Activated naive CD8-positive, alpha-beta T cell treated with anti-CD3 and anti-CD28 coated beads for 36 hours (primary cell): ENCODE measurements at places on chromosomes 5 and 9. TPM values are rescaled to one million over a fixed set of nuclear protein-coding genes. Genes with fewer than 3 reads are reported as not detected.

DNA sequence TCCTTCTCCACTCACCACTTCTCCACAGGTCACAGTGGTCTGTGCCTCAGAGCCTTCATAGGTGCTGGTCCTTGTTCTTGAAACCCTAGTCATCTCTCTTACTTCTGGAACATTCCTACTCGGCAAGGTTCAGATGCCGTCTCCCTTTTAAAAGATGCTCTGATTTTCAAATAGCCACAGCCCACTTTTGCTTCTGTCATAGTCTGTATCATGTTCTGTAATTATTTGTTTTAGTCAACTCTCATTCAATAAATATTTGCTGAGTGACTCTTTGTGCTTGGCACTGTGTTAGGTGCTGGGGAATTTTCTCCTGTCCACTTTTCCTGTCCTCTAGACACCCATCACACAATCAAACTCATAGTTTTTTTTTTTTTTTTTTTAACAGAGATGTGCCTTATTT, 181.3 kb upstream of the IL12B start:
- peaks cover 7% of the 10 kb centered on the region for H3K4me1 ChIP-seq
- H3K36me3 ChIP-seq = no peaks in the 10 kb centered on the region
- DNase-seq = no peak
- peaks cover 19% of the 10 kb centered on the region for H3K27me3 ChIP-seq
- H3K4me3 ChIP-seq = no peak overlapping the region

GRCh38 chr5:154078272-154078671, 39.5 kb downstream of the MFAP3 start:
- no peak for DNase-seq
- H3K27me3 ChIP-seq = no peaks in the 10 kb centered on the region
- no peak overlapping the region for H3K27ac ChIP-seq
- no peak overlapping the region for H3K4me3 ChIP-seq

PCDHGC3 gene
- 0.33 TPM for total RNA-seq

GRCh38 chr5:142006363-142007236, 6.2 kb downstream of the GNPDA1 start:
- H3K27ac ChIP-seq = peak overlapping the region; percentile 96
- H3K4me3 ChIP-seq = peak overlapping the region; percentile 73
- peaks cover 76% of the 10 kb centered on the region for H3K4me1 ChIP-seq
- DNase-seq = peak; percentile 52
- H3K27me3 ChIP-seq = no peaks in the 10 kb centered on the region
- peaks cover 78% of the 10 kb centered on the region for H3K36me3 ChIP-seq

GRCh38 chr5:110663525-110663924, 62.9 kb downstream of the TMEM232 start:
- no peak overlapping the region for H3K4me3 ChIP-seq
- H3K4me1 ChIP-seq = no peaks in the 10 kb centered on the region
- H3K27ac ChIP-seq = no peak overlapping the region
- no peaks in the 10 kb centered on the region for H3K36me3 ChIP-seq
- peaks cover 4% of the 10 kb centered on the region for H3K27me3 ChIP-seq
- no peak for DNase-seq

GRCh38 chr9:120655005-120655622, 59.2 kb downstream of the MEGF9 start:
- H3K4me1 ChIP-seq = peaks cover 12% of the 10 kb centered on the region
- H3K27ac ChIP-seq = no peak overlapping the region
- no peak overlapping the region for H3K4me3 ChIP-seq

SARDH gene
- total RNA-seq = 2.3 TPM

DNA sequence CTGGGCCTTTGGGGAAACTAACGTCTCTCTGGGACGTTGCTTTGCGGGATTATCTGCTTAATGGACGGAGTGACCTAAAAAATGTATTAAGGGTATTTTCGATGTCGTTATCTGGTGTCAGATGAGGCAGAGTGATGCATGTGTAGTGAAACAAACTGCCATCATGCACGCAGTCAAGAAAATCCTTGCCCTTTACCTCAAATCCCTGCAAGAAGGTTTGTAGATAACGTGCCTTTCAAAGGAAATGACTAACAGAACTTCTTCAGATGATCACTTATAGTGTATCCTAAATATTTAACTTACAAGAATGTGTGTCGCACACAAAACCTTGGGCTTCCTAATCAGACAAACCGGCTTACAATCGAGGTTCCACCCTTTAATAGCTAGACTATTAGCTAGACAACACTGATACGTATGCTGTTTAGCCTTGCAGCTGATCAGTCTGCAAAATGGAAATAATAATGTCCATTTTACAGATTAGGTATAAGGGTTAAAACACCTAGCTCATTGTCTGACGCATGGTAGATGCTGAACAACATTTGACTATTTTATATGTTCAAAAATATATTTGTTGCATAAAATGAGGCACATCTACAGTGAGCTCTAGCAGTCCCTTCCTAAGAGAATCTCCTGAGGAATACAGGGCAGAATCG, 541 bp upstream of the TBCA start:
- H3K4me3 ChIP-seq = peak overlapping the region; percentile 85
- peaks cover 48% of the 10 kb centered on the region for H3K4me1 ChIP-seq
- peak overlapping the region; percentile 95 for H3K27ac ChIP-seq
- H3K27me3 ChIP-seq = peaks cover 3% of the 10 kb centered on the region
- DNase-seq = no peak
- H3K36me3 ChIP-seq = peaks cover 22% of the 10 kb centered on the region

DNA sequence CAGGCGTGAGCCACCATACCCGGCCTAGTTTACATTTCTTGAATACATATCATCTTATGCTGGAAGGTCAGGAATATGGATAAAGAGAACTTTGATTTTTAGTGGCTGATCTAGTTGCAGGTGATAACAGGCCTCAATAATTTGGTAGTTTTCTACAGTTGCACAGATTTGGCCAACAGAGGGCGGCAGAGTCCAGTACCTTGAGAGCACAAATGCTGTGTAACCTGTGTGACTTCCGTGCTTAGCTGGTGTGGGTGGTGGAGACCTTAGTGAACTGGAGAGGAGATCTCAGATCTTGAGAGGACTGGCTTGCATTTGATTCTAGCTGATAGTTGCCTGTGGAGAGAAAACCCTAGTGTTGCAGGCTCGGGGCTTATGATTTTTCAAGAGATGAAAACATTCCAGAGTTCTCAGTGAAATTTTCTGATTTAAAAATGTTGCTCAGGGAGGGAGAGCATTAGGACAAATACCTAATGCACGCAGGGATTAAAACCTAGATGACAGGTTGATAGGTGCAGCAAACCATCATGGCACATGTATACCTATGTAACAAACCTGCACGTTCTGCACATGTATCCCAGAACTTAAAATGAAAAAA, 17.4 kb upstream of the GPR151 start:
- H3K4me1 ChIP-seq = peaks cover 8% of the 10 kb centered on the region
- H3K27me3 ChIP-seq = no peaks in the 10 kb centered on the region
- H3K27ac ChIP-seq = no peak overlapping the region
- H3K36me3 ChIP-seq = no peaks in the 10 kb centered on the region

DNA sequence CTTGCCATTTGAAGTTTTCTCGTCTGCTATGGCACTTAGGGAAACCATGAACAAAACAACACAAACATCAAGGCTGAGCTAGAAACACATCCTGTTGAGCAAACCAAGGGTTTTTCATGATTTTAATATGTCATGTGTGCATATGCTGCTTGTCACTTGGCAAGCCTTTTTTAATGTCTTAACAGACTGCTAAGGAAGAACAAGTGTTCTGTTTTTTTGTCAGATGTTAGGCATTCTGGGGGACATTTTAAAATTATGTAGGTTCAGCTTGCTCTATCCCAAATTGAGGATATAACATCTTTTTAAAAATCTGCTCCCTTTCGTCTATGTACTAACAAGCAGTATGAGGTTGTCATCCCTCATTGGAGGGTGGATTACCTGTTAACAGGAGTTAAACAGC, 150.3 kb downstream of the HTR1A start:
- H3K27ac ChIP-seq = no peak overlapping the region
- no peak for DNase-seq

DNA sequence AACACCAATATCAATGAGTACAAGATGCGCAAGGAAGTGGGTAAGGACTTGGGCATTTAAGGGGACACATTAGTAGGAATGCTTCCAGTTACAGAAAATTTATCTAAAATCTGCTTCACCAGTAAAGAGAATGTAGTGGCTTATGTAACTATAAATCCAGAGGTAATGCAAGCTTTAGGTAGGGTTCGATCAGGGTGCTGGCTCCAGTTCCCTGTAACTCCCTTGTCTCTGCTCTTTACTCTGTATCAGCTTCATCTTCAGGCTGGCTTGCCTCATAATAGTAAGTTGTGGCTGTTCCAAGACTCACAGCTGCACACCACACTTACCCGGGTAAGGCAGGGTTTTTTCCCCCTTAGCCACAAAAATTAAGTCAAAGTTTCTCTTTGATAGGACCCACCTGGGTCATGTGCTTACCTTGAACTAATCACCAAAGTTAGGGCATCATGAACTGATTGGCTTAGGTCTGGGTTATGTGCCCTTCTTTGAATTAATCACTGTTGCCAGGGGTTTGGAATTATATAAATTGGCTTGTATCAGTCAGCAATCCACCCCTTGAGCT, 35.5 kb downstream of the ARHGEF37 start:
- H3K36me3 ChIP-seq = no peaks in the 10 kb centered on the region
- H3K27ac ChIP-seq = no peak overlapping the region
- H3K27me3 ChIP-seq = no peaks in the 10 kb centered on the region
- DNase-seq = peak; percentile 15
- peaks cover 10% of the 10 kb centered on the region for H3K4me1 ChIP-seq
